ENCODE measurements at places on chromosomes 1 and 21.
A peak's percentile ranks its signal among the peaks of the same experiment; 100 is the strongest.

GRCh38 chr1:96191165-96191564, 530.4 kb upstream of the PTBP2 start:
- no peaks in the 10 kb centered on the region for H3K27me3 ChIP-seq
- H3K27ac ChIP-seq, result no peak overlapping the region
- H3K36me3 ChIP-seq, result no peaks in the 10 kb centered on the region
- no peak overlapping the region for H3K4me3 ChIP-seq
- DNase-seq, result no peak

DNA sequence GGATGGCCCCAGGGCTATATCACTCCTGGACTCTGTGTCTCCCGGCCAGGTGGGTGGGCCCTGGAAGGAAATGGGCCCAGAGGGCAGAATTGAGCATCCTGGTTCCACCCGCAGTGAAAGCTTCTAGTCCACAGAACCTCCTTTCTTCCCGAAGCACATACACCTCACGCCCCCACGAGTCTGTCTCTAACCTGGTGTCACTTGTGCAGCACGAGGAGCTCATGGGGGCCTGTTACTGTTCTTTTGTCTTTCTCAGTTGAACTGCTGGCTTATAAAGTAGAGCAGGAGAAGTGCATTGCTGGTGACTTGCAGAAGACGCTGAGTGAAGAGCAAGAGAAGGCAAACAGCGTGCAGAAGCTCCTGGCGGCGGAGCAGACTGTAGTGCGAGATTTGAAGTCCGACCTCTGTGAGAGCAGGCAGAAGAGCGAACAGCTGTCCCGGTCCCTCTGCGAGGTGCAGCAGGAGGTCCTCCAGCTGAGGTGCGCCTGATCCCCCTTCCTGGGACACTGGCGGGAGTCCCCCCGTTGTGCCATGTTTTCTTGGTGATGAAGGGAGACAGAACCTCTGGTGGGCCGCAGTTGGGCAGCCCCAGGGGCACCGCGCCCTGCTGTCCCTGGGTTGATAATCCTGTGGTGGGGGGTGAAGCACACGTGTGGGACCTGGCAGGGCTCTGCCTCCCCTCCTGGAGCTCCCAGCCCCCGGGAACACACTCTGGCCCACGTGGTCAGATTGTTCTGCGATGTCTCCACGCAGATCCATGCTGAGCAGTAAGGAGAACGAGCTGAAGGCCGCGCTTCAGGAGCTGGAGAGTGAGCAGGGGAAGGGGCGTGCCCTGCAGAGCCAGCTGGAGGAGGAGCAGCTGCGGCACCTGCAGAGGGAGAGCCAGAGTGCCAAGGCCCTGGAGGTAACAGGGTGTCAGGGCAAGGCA, 28.7 kb upstream of the DIP2A start:
- no peak overlapping the region for H3K27ac ChIP-seq
- H3K4me3 ChIP-seq, result no peak overlapping the region
- H3K36me3 ChIP-seq, result peaks cover 19% of the 10 kb centered on the region
- peaks cover 9% of the 10 kb centered on the region for H3K4me1 ChIP-seq

GRCh38 chr1:228510803-228511413, 23.7 kb downstream of the RNF187 start:
- no peak overlapping the region for H3K4me3 ChIP-seq
- peaks cover 1% of the 10 kb centered on the region for H3K27me3 ChIP-seq
- H3K36me3 ChIP-seq, result no peaks in the 10 kb centered on the region

GRCh38 chr1:52057876-52058415, 1.9 kb downstream of the BTF3L4 start:
- H3K27me3 ChIP-seq, result no peaks in the 10 kb centered on the region
- peak overlapping the region; percentile 18 for H3K27ac ChIP-seq
- H3K4me1 ChIP-seq, result peaks cover 37% of the 10 kb centered on the region
- no peak for DNase-seq
- H3K36me3 ChIP-seq, result peaks cover 27% of the 10 kb centered on the region

GRCh38 chr1:227899820-227900449, 47.8 kb downstream of the WNT9A start:
- DNase-seq, result peak; percentile 0
- H3K27ac ChIP-seq, result no peak overlapping the region
- no peak overlapping the region for H3K4me3 ChIP-seq
- no peaks in the 10 kb centered on the region for H3K36me3 ChIP-seq
- H3K4me1 ChIP-seq, result peaks cover 11% of the 10 kb centered on the region
- H3K27me3 ChIP-seq, result no peaks in the 10 kb centered on the region

DNA sequence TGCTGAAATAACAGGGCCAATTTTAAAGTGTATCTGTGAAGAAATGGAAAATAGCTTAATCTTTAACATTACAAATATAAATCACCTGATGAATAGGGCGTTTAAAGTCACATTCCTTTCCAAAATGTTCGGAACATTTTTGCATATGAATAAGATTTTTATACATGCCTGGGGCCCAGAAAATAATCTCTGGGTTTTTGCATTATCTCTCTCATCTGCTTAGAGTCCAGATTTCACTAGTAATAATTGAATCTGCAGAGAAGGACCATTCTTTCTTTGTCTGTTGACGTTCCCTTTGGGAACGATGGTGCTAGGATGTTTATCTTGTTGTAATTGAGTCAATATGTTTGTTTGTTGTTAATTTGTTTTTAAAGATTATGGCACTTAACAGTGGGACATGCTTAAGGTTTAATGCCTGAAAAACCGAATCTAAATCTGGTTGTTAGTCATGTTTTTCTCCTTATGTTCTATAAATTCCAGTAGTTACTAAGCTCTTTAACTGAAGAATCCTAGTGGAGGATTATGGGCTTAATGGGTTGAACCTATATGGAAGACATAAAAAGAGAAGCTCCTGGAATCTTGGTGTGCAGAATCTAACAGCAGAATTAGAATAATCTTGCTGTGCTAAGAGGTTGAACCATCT, 140.6 kb downstream of the VPS13D start:
- H3K27ac ChIP-seq, result no peak overlapping the region
- no peak for DNase-seq
- no peak overlapping the region for H3K4me3 ChIP-seq
- H3K4me1 ChIP-seq, result peaks cover 7% of the 10 kb centered on the region
- peaks cover 25% of the 10 kb centered on the region for H3K36me3 ChIP-seq

- H3K27me3 ChIP-seq, result no peaks in the 10 kb centered on the region
- H3K36me3 ChIP-seq, result no peaks in the 10 kb centered on the region
- H3K4me3 ChIP-seq, result no peak overlapping the region
- DNase-seq, result no peak
- H3K27ac ChIP-seq, result no peak overlapping the region
Measured at GRCh38 chr1:62307446-62307845, 11.8 kb downstream of the KANK4 start.

DNA sequence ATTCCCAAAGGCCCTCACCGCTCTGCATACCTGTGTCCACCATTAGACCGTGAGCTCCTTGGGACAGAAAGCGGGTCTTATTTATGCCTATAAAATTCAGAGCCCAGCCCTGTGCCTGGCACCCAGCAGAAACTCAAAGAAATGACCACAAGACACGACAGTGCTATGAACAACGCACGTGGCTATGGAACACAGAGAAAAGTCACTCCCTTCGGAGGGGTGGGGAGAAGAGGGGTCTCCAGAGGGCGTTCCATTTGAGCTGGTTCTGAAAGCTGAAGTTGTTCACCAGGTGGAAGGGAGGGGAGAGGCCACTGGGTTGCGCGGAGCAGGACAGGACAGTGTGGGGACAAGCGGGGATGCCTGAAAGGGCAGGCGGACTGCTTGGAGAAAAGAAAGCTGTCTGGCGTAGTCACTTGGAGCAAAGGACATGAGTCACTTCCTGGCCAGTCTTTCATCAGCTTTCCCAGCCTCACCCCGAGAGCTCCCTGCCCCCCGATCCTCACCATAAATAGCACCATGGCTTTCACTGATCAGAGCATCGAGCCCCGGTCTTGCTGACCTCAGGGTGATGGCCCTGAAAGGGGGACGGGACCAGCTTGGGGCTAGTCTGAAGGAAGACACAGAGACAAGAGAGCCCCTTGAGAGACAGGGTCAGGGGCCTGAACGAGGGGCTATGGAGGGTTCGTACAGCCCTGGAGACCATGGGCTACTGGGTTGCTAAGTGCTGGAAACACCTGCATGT, 28.5 kb downstream of the ECE1 start:
- peaks cover 65% of the 10 kb centered on the region for H3K4me1 ChIP-seq
- H3K36me3 ChIP-seq, result peaks cover 66% of the 10 kb centered on the region
- peak; percentile 58 for DNase-seq
- H3K27me3 ChIP-seq, result no peaks in the 10 kb centered on the region

DNA sequence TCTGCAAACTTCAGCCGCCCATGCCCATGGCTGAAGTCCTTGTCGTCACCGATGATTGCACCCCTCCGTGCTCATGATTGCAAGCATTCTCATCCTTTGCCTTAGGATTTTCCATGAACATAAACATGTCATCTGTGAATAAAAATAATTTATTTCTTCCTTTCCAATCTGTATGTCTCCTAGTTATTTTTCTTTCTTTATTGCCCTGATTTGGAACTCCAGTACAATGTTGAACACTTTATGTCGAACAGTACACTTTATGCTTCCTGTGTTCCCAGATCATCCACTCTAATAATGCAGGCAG, 170.9 kb upstream of the SYT6 start:
- H3K36me3 ChIP-seq, result no peaks in the 10 kb centered on the region
- no peak overlapping the region for H3K27ac ChIP-seq
- DNase-seq, result no peak
- peaks cover 20% of the 10 kb centered on the region for H3K4me1 ChIP-seq
- H3K4me3 ChIP-seq, result no peak overlapping the region

DNA sequence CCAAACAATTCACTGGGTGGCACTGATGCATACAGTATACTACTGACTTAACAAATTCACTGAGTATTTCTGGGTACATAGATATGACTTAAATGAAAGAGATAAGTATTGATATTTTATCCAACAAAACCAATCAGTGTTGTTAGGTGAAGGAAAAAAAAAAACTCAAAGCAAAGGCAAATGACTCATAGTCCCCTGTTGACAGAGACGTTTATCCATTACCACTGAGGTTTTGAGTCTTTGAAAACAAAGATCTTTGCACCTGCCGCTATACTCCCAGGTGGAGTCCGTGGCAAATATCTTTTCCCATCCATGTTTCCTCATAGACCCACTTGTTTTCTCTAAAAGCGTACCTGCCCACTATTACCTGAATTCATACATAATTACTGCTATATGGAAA, 18.4 kb downstream of the DYNLT5 start:
- H3K4me1 ChIP-seq, result peaks cover 30% of the 10 kb centered on the region
- no peak for DNase-seq
- H3K4me3 ChIP-seq, result no peak overlapping the region
- H3K36me3 ChIP-seq, result no peaks in the 10 kb centered on the region
- H3K27me3 ChIP-seq, result no peaks in the 10 kb centered on the region

- no peaks in the 10 kb centered on the region for H3K4me1 ChIP-seq
- no peak overlapping the region for H3K4me3 ChIP-seq
- no peaks in the 10 kb centered on the region for H3K27me3 ChIP-seq
- no peak for DNase-seq
- no peak overlapping the region for H3K27ac ChIP-seq
- H3K36me3 ChIP-seq, result no peaks in the 10 kb centered on the region
Measured at GRCh38 chr1:202085682-202086373, 36.9 kb upstream of the GPR37L1 start.

GRCh38 chr1:219173434-219173757, 282 bp upstream of the LYPLAL1 start:
- DNase-seq, result no peak
- H3K27me3 ChIP-seq, result no peaks in the 10 kb centered on the region
- H3K36me3 ChIP-seq, result peaks cover 15% of the 10 kb centered on the region
- H3K27ac ChIP-seq, result peak overlapping the region; percentile 93
- peaks cover 36% of the 10 kb centered on the region for H3K4me1 ChIP-seq

GRCh38 chr1:178614286-178614685, 101.4 kb downstream of the TEX35 start:
- H3K36me3 ChIP-seq, result no peaks in the 10 kb centered on the region
- peaks cover 2% of the 10 kb centered on the region for H3K27me3 ChIP-seq
- H3K4me1 ChIP-seq, result no peaks in the 10 kb centered on the region
- no peak for DNase-seq

DNA sequence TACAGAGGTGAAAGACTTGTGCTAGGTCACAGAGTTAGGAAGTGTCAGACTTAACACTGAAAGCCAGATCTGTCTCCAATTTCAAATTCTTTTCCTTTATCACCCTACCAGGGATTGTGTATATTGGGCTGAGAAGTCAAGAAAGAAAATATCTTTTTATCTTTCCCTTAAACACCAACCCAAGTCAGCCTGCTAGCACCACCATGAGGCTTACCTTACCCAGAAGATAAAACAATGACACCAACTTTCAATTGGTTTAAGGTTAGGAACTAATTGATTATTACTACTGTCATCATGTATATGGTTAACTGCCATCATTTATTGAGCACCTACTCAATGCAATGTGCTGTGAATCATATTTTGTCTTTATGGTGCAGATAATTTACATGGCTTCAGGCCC, 178.9 kb upstream of the FOXD3 start:
- no peak overlapping the region for H3K27ac ChIP-seq
- no peaks in the 10 kb centered on the region for H3K36me3 ChIP-seq
- peaks cover 6% of the 10 kb centered on the region for H3K27me3 ChIP-seq
- no peak for DNase-seq
- H3K4me1 ChIP-seq, result no peaks in the 10 kb centered on the region
- H3K4me3 ChIP-seq, result no peak overlapping the region

DNA sequence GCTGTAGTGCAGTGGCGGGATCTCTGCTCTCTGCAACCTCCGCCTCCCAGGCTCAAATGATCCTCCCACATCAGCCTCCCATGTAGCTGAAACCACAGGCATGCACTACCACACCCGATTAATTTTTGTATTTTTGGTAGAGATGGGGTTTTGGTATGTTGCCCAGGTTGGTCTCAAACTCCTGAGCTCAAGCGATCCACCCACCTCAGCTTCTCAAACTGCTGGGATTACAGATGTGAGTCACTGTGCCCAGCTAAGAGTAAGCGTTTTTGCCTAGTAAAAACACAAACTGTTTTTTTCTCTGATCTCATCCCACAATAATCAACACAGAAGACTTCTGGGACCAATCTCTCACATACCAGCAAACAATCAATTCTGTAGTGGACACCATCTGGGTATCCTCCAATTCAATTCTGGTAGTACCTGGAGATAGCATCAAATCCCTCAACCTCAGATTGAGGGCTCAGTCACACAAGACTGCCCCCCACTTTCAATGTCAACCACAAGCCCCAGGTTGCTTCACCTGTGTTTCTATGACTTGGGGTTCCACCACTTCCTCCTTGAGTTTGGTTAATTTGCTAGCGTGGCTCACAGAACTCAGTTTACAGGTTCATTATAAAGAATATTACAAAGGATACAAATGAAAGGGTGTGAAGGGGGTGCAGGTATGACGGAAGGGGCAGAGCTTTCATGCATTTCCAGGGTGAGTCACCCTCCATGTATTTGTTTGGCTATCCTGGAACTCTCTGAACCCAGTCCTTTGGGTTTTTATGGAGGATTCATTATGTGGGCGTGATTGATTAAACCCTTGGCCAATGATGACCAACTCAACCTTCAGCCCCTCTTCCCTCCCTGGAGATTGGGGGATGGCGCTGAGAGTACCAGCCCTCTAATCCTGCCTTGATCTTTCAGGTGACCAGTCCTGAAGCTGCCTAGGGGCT, 40.0 kb upstream of the RHOU start:
- no peaks in the 10 kb centered on the region for H3K36me3 ChIP-seq
- peak; percentile 19 for DNase-seq
- H3K27ac ChIP-seq, result no peak overlapping the region
- peaks cover 10% of the 10 kb centered on the region for H3K4me1 ChIP-seq
- H3K27me3 ChIP-seq, result no peaks in the 10 kb centered on the region
- no peak overlapping the region for H3K4me3 ChIP-seq

GRCh38 chr1:180925471-180926051, 12.9 kb downstream of the KIAA1614 start:
- H3K27me3 ChIP-seq, result no peaks in the 10 kb centered on the region
- H3K4me3 ChIP-seq, result no peak overlapping the region
- H3K4me1 ChIP-seq, result peaks cover 8% of the 10 kb centered on the region
- no peak for DNase-seq
- no peak overlapping the region for H3K27ac ChIP-seq
- H3K36me3 ChIP-seq, result no peaks in the 10 kb centered on the region

GRCh38 chr21:41269535-41269934, 47.1 kb upstream of the FAM3B start:
- no peaks in the 10 kb centered on the region for H3K36me3 ChIP-seq
- peaks cover 3% of the 10 kb centered on the region for H3K27me3 ChIP-seq
- no peak overlapping the region for H3K27ac ChIP-seq
- no peaks in the 10 kb centered on the region for H3K4me1 ChIP-seq
